Natural killer cell (primary cell): ENCODE measurements at places on chromosomes 7 and 10. TPM values are rescaled to one million over a fixed set of nuclear protein-coding genes. Genes with fewer than 3 reads are reported as not detected.

Gene TACC2
- total RNA-seq: not detected

Gene PON3
- total RNA-seq: not detected

Gene SNX10
- total RNA-seq: 17.2 TPM

Gene FAM131B
- 2.5 TPM for total RNA-seq

Gene SLC18A3
- not detected for total RNA-seq

Gene HBP1
- 243 TPM for total RNA-seq

Gene ADAM22
- 3.0 TPM for total RNA-seq
